ENCODE measurements at places on chromosomes 3 and 15.

DNA sequence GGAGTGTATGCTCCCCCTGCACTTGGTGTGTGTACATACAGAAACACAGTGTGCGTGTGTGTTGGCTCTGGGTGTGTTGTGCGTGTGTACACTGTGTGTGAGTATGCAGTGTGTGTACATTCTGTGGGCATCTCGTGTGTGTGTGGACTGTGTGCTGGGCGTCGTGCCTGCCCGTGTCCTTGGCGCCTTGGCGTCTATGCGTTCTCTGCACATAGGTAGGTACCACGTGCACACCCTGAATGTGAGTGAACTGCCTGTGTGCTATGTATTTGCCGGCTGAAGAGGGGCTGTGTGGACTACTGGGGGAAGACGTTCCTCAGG lies 481 bp upstream of the ECE2 start:
- no peak for DNase-seq

DNA sequence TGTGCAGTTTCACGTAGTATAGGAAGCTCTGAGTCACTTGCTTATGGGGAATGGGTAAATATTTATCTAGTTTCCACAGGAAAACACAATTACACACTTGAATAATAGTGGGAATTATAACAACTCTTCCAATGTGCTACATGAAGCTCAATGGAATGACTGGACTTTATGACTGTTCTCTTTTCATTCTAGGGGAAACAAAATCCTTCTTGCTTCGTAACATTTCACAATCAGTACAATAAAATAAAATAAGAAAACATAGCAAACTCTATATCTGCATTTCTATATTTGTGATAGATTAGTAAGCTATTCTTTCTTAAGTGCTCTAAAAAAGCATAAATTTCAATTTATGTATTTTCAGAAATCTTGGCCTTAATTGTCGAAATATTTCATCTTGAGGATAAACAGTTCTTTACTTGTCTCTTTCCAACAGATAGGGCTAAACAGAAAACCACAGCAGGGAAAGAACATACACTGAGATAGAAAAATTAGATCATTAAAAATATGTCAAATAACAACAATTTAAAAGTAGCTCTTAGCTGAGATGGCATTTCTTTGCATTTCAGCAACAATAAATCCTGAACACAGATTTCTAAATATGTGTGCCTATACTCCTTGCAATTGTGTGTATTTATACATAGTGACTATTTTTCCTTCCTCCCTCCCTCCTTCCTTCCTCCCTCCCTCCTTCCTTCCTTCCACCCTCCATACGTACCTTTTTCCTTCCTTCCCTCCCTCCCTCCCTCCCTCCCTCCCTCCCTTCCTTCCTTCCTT lies 395.5 kb upstream of the KCNMB2 start:
- DNase-seq = no peak

GRCh38 chr3:100131241-100131640 lies 16.9 kb upstream of the FILIP1L start:
- no peak for DNase-seq

- DNase-seq = no peak
These were observed 70.4 kb downstream of the KLF13 start for GRCh38 chr15:31396881-31397560.

DNA sequence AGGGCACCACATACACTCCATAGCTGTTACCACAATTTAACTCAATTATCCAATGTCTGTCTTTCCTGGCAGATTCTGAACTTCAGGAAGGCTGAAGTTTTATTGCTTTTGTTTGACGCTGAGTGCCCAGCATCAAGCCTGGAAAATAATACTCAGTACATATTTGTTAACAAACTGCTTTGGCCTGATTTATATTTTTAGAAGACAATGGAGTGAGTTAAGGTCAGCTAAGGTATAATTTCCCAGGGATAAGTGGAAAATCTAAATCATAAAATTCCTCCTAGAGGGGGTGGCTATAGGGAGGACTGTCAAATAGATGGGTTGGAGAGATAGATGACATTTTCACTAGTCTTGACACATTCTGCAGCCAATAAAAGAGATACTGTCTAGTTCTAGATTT lies 659.4 kb upstream of the ADAMTS9 start:
- DNase-seq = no peak

DNA sequence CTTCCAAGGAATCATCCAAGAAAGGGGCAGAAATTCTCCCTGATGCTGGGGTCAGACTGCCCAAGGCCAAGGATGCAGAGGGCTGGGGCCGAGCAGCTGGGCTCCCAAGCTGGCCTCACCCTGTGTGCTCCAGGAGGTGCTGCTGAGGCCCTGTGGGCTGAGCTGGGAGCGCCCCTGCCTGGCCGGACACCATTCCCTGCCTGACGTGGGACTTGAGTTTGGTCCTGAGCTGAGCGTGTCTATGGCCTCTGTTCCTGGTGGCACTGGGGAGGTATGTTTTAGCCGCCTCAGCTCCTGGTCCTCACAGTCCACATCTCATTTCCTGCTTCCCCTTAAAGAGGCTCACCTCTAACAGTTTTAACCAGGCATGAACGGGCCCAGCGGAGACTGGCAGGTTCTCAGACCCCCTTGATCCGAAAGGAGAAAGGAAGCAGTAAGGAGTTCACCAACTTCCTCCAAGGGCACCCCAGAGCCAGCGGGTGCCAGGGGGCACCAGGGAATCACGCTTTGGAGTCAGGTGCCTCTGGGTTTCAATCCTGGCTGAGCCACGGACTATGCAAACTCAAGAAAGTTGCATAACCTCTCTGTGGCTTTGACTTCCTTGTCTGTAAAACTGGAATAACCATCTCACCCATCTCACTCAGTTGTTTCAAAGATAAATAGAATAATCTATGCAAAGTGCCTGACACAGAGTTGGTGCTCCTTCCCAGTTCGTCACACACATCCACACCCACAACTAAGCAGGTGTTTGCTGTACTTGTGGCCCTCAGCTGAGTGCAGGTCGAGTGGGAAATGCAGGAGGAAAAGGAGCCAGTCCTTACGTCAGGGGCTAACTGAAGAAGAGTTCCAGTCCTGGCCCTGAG lies 48.6 kb downstream of the SLC12A8 start:
- DNase-seq = no peak

DNA sequence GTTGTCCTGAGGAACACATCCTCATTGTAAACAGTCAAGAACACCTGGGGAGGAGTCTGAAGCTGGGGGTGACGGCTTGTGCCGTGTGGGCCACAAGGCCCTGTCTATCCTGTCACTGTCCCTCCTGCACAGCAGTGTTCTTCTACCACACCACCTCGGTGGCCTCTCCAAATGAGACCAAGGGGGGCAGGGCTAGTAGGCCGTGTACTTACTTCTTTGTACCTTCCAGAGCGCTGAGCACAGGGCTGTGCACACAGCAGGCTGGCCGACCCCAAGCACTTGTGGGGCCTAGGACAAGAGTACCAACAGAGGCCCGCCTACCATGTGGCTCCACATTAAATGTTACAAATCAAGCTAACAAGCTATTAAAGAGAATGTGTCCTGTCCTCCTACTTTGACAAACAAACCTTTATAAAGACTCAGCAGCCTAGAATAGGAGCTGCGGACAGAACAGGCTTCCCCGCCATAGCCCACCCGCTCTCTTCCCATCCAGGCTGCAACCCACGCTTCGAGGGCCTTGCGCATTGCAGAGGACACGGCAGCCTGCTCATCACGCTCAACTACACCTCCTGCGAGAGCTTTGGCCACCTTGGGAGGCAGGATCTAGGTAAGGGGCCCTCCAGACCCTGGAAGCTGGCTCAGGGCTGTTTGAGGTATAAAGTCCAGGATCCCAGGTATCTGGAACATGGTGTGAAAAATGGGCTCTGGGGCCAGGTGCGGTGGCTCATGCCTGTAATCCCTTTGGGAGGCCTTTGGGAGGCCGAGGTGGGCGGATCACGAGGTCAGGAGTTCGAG lies 30.5 kb downstream of the MELTF start:
- DNase-seq = no peak

DNA sequence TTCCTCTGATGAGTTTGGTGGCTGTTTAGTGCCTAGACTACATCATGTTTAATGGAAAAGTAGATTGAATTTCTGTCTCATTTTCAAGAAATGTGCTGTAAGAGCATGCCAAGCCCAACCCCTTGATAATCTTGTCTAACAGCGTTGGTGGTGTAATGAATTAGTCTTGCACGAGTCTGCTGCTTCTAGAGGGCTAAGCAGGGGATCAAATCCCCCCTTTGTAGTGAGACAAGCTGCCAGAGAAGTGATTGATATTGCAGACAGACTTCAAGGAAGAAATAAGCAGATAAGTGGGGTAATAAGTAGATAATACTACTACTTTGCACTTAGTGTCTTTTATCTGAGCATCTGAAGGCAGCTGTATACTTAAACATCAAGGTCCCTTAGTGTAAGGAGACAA lies 141.4 kb downstream of the TP63 start:
- DNase-seq = no peak

- DNase-seq = no peak
These were observed 5.3 kb upstream of the DAPK2 start for GRCh38 chr15:64051407-64052259.

DNA sequence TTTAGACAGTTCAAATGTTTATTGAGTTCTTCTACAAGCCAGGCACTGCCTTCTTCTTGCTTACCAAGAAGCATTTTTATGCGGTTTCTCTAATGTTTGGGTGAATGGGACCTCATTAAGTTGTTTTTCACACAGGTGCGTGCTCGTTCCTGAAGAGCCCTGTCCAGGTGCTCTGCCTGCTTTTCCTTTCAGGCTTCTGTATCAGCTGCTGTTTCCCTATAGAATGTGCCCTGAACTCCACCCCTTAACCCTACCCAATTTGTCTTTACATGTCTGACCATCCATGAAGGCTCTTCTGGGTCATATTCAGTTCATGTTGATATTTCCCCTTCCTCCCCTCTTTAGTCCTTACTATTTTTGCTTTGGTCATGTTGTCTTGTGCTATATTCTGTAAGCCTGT lies 22.4 kb upstream of the GOLGA6L10 start:
- no peak for DNase-seq

DNA sequence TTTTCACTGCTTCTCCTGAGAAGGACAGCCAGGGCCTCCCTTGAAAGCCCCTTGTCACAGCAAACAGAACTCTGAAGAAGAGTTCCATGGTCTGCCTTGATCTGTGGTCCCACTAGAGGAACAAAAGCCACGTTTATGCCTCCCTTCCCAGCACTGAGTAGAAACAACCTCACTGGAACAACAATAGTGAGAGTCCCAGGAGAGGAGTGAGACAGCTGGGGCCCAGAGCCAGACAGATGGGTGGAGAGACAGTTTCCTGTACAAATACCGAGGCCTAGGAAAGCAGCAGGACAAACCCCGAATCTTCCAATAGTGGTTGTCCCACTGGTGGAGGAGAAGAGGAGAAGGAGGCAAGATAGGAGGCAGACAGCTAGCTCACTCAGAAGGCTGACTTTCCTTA lies 106.1 kb downstream of the WDR76 start:
- DNase-seq = no peak

- no peak for DNase-seq
These were observed 6.2 kb downstream of the TMEM40 start for GRCh38 chr3:12752809-12753208.

DNA sequence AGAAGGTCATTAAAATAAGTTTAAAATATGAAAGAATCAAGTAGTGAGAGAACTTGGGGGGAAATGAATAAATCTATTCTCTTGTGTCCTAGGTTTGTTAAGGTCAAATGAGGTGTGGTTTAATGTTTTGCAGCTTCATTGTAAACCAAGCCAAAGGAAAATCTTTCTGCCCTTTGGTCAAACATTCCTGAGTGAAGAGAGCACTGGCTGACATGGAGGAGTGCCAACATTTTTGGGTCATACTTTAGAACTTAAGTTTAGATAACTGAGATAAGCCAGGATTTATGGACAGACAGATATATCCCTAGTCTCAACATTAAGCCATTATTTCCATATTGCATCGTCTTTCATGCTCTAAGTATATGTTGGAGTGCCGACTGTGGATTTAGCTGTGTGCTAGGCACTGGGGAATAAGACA lies 66.4 kb downstream of the PTPRG start:
- no peak for DNase-seq

DNA sequence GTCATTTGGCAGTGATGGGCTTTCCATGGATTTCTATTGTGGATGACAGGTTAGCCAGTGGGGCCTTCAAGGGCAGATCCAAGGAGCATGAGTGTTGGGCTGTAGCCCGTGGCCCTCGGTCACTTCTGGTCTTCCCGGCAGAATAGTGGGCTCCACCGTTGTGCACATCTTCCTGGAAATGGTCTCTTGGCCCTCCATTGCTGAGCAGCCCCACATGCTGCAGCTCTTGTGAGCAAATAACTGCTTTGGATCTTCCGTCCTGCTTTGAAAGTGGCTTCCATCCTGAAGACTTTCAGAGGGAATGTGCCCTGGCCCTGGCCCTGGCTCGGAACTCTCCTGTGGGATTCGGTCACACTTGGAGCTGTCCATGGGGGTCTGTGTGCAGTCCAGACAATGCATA lies 102.8 kb downstream of the SNRPN start:
- no peak for DNase-seq

GRCh38 chr3:160378331-160379109 lies 20.5 kb downstream of the IFT80 start:
- DNase-seq = no peak

DNA sequence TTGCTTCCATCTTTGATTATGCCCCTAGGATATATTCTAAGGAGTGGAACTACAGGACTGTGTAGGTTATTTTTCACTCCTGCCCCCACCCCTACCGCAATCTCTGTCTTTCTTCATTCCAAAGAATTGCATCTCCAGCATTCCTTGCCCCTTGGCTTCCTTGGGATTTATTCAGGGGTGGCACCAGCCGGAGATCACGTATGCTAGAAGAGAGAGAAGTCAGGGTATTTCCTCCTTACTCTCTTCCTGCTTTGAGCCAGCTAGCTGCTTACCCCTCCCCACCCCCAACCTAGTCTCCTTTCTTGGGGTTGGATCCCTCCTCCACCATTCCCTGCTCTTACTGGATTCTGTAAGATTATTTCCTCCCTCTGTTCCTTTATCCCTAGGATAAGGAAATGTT lies 35.0 kb upstream of the DENND4A start:
- DNase-seq = no peak

- DNase-seq = no peak
These were observed 471.2 kb upstream of the TGFBR2 start for GRCh38 chr3:30135190-30135589.

- DNase-seq = no peak
These were observed 60.2 kb downstream of the AMOTL2 start for GRCh38 chr3:134313847-134314587.

DNA sequence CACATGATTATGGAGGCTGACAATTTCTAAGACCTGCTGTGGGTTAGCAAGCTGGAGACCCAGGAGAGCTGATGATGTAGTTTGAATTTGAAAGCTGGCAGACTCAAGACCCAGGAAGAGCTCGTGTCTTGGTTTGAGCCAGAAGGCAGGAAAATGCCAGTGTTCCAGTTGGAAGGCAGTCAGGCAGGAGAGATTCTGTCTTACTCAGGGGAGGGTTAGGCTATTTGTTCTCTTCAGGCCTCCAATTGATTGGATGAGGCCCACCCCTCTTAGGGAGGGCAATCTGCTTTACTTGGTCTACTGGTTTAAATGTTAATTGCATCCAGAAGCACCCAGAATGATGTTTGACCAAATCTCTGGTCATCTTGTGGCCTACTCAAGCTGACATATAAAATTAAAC lies 40.4 kb upstream of the IGF2BP2 start:
- no peak for DNase-seq
